NCI-H524 treated with DMSO at 0.1 percent for 48 hours (cell line): ENCODE measurements at places on chromosomes 3 and 15.
A peak's percentile ranks its signal among the peaks of the same experiment; 100 is the strongest.

GRCh38 chr3:50238549-50239026 is 2.6 kb downstream of the GNAI2 start:
- DNase-seq: no peak

- no peak for DNase-seq
Observed at GRCh38 chr3:3086239-3086638, 23.9 kb downstream of the IL5RA start.

- DNase-seq: no peak
Observed at GRCh38 chr15:94238539-94239118, 7.3 kb downstream of the MCTP2 start.

DNA sequence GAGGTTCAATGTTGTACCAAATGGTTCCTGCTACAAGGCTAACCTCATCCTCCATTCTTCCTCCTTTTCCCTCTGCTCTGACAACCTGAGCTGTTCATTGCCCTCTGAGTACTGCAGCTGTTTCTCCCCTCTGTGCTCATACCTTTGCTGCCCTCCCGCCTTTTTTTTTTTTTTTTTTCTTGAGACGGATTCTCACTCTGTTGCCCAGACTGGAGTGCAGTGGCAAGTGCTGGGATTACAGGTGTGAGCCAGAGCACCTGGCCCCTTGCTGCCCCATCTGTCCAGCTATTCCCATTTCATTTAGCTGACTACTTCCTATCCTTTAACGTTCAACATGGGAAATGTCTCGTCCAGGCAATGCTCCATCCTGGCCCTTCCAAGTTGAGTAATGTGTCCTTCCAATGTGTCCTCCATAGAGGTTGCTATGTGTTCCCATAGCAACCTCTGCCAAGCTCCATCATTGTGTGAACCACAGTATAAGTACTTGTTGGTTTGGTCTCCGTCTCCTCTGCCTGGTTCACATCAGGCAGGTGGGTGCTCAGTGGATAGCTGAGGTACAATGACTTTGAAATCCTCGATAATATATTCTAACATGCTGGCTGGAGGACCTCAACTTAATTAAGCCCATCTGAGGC is 179.9 kb upstream of the ANKRD28 start:
- DNase-seq: no peak

- DNase-seq: peak; percentile 91
Observed at GRCh38 chr3:189995129-189995528, 125.6 kb downstream of the P3H2 start.
